ENCODE measurements at places on chromosomes 5 and 9.

- DNase-seq, result no peak
These were observed 31.0 kb upstream of the SLC1A3 start for GRCh38 chr5:36575361-36575781.

DNA sequence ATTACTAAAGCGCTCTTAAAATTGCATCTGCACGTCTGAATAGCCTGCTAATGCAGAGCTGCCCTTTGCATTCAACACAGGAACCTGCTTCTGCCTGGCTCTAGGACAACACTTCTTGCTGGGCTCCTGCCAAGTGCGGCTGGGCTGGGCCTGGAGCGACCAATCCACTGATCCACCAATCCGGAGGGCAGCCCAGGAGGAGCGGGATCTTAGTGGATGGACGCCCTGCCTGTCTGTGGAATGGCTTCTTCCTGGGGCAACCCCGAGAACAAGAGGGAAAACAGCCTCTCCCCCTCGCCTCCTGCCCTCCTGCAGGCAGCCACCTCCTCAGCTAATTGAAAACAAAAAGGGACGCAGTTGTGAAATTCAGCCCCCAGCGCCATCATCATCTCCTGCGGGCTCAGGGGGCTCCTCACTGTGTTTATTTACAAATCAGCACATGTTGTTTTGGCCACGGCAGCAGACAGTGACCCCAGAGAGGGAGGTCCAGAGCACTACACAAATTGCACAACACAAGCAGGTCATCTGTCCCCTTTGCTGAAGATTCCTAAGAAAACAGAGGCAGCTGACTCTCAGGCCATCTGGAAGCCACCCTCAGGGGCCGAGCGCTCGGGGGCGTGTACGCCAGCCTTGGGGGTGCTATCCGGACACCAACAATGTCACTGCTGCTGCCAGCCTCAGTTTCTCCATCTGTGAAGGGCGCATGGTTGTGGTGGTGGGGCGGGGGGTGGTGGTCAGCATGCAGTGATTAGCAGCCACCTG is 57.3 kb downstream of the GADD45G start:
- DNase-seq, result peak; percentile 99

- DNase-seq, result no peak
These were observed 154.3 kb upstream of the PPP1R2B start for GRCh38 chr5:156695774-156696173.

DNA sequence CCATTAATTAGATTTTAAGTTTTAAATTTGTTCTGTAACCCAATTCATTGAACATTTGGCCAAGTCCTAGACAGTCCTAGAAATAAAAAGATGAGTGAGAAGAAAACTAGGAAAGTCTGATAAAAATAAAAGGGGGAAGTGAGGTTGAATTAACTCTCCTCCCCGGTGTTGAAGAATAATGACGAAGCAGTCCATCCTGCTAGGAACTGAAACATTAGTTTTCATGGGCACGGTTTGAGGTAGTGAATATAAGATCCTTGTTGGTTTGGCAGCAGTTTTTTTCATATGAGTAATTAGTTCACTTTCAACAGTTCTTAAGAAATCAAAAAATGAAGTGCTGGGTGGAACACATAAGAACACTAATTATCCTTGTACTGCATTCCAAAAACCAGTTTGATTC is 103.1 kb downstream of the MTREX start:
- no peak for DNase-seq

GRCh38 chr5:96065685-96066385 is 104.2 kb upstream of the ELL2 start:
- no peak for DNase-seq

- DNase-seq, result no peak
These were observed 17.3 kb upstream of the TGFBI start for GRCh38 chr5:136011414-136012001.

- peak; percentile 32 for DNase-seq
These were observed 110.6 kb downstream of the PAM start for GRCh38 chr5:102865510-102866236.

DNA sequence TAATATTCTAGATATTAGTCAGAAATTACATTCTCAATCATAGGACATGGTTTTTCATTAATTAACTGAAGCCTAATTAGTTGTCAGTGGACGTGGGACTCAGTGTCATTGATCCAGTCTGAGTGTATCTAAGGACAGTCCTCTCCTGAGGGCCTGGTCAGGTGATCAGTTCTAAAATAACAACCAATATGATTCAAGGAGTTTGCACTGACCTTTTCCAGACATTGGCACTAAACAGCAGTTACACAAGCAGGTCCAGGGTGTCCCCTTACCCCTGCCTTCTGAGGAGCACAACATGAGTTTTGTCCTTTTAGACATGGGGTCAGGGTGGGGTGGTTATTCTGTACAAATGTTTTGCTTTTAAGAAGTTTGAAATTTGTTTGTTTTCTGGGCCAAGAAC is 97.8 kb downstream of the CMYA5 start:
- DNase-seq, result no peak

GRCh38 chr9:33012328-33013069 is 11.1 kb upstream of the APTX start:
- DNase-seq, result no peak

GRCh38 chr9:35948901-35949318 is 9.0 kb downstream of the OR2S2 start:
- no peak for DNase-seq

- DNase-seq, result no peak
These were observed 195.7 kb upstream of the TUT7 start for GRCh38 chr9:86549920-86550319.

GRCh38 chr5:174281855-174282254 is 236.3 kb downstream of the NSG2 start:
- DNase-seq, result no peak

DNA sequence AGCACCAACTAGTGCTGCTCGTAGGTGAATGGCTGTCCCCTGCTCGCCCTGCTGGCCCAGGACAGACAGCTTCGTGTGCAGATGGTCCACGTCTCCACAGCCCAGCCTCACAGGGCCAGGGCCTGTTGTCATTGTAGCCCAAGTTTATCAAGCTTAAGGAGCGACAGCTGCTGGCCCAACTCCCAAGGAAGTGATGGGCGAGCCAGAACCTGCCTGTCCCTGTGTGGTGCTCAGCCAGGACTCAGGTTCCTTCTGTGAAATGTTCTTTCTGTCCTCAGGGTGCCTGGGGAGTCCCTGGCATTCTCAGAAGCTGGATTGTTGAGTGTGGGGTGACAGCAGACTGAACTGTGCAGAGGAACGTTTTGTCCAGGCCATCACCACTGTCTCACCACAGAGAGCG is 16.4 kb downstream of the TRIP13 start:
- no peak for DNase-seq

DNA sequence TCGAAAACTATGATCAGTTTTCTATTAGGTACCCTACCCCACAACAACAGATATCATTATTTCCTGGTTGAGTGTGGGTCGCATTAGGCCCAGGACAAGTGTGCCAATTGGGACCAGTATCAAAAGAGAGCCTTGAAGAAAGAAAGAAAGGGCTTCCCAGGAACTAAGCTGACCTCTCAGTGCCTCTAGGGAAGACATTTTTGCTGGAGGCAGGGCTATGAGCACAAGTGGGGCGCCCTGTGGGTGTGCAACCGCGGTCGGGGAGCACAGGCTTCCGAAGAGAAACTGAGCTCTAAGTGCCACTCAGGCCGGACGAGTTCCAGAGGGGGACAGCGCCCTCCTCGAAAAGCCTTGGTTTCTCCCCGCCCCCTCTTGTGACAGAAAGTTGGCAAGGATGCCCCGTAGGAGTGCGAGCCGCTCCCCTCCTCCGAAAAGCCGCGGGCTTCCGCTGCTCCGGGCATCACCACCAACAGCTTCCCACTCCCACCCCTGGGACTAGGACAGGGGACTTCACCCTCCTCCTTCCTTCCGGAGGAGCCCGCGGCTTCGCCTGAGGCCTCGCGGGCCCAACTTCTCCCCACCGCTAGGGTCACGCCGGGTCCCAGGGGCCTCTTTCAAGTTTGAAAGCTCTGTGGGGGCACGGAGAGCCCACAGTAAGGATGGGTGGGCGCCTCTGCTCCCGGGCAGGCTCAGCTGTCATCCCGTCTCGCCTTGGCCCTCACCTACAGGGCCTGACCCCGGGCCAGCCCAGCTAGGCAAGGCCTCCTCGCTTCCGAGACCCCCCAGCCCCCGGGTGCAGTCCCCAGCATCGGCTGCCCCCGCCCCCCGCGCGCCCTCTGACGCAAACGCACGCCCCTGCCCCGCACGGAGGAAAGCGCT is 2.0 kb downstream of the NR2F1-AS1 start:
- peak; percentile 73 for DNase-seq

DNA sequence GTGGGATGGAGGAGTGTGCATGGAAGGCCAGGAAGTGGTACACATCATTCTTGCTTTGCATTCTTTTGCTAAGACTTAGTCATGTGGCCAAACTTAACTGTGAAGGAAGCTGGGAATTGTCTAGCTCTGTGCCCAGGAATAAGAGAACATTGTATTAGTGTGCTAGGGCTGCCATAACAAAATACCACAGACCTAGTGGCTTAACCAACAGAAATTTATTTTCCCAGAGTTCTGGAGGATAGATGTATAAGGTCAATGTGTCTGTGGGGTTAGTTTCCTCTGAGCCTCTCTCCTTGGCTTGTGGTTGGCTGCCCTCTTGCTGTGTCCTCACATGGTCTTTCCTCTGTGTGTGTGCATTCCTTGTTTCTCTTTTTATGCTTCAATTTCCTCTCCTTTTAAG is 32.4 kb downstream of the NNT start:
- DNase-seq, result no peak

GRCh38 chr9:136246849-136247550 is 1.4 kb upstream of the QSOX2 start:
- DNase-seq, result no peak
